ENCODE measurements at places on chromosomes 12 and 14.

GRCh38 chr14:102194856-102195255 is 55.2 kb downstream of the WDR20 start:
- DNase-seq = no peak

DNA sequence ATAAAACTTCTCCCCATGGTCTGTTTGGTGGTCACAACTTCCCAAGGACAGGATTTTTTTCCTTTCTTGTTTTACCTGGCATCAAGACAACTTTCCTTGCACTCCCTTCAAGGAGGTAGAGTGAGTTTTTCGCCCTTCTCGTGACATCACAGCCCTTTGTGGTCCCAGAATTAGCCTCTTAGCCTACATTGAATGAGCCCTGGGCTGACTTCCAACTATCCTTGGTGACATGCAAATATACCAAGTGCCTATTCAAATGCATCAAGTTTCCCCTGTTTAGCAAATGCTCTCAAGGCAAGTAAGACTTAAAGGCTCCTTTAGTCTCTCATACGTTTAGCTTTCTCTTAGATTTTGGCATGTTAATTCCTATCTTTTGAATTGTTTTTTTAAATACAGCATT is 36.6 kb downstream of the TC2N start:
- DNase-seq = no peak

- no peak for DNase-seq
Measured at GRCh38 chr12:52604859-52605258, 3.6 kb upstream of the KRT72 start.

DNA sequence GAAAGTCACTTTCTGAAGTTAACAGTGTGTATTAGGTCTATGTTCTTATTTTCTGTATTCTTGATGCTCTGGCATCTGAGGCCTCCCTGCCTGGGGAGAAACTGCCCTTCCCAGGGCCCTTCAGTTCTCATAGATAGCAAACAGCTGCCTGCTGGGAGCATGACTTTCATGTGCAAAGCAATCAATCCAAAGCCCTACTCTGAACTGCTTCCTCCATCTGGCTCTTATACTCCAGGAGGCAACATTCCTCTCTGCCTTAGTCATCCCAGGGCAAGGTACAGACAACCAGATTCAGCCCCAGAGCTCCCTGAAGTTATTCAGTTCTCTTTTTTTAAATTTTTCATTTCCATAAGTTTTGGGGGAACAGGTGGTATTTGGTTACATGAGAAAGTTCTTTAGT is 41.7 kb upstream of the RIN3 start:
- DNase-seq = no peak

DNA sequence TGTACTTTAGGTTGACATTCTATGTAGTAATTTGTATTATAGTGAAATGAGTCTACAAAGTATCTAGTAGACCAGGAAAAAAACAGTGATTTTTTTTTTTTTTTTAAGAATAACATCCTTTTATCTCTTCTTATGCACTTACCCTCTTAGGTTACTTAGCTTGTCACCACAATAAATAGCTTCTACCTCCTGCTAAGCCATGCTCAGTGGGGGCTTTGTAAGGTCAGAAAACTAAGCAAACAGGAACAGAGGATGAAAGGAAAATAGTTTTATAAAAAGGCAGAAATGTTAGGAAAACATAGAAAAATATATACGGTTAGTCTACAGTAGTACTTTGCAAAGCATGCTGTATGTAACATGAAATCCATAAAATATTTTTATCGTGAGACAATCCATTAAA is 385.3 kb upstream of the ATXN7L3B start:
- no peak for DNase-seq

- no peak for DNase-seq
Measured at GRCh38 chr14:23252420-23253333, 14.9 kb downstream of the RNF212B start.

- DNase-seq = no peak
Measured at GRCh38 chr14:49405291-49405690, 180.9 kb downstream of the RPS29 start.

DNA sequence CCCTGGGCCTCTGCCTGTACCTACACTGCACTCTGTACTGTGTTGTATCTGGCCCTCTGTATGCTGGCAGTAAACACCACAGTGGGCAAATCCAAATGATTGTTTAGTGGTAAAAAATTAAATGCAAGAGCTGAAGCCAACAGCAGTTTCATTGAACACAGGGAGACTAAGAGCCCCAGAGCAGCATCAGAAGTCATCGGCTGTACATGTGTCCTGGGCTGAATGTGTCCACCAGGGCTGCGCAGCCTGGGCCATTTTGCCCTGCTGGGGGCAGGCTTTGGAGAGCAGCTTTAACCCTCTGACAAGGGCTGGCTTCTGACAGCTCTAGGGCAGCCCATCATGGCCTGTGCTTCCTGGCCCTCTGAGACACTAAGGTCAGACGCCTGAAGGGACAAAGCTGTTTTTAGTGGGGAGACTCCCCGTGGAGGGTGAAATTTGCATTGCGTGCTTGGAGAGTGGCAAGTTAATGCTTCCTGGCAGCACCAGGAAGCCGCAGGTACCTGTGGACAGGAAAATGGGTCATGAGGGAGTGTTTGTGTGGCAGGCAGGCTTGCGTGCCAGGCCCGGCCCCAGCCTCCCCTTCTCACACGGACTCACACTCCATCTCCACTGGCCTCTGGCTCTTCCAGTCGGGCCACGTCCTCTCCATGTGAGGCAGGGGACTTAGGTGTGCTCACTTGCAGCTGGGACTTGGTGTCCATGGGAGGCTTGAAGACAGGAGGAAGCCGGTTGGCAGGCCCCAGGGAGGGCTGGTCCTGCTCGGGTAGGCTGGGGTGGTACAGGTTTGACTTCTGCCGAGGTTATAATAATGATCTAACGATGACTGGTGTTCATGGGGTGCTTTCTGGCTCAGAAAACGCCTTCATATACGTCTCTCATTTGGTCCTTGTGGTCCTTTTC is 150.1 kb downstream of the TSPAN9 start:
- DNase-seq = no peak

GRCh38 chr14:104968541-104969401 is 9.4 kb downstream of the AHNAK2 start:
- DNase-seq = no peak

DNA sequence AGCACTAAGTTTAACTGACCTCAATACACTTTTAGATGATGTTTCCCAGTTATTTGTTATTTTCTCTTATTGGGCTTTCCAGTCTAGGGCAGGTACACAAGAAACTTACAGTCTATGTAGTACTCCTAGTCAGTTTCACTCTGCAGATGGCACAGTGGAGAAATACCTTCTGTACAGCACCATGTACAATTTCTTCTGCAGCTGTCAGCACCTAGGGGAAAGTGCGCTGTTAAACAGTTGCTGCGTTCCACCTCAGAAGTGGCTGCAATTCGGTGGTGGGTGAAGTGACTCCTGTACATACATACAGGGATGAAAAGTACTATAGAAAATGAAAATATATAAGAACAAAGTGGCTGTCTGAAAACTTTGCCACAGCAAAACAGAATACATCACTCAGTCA is 48.3 kb downstream of the NOVA1 start:
- DNase-seq = no peak
